ENCODE measurements at places on chromosomes 13 and 19. TPM values are rescaled to one million over a fixed set of nuclear protein-coding genes. Genes with fewer than 3 reads are reported as not detected.

DNA sequence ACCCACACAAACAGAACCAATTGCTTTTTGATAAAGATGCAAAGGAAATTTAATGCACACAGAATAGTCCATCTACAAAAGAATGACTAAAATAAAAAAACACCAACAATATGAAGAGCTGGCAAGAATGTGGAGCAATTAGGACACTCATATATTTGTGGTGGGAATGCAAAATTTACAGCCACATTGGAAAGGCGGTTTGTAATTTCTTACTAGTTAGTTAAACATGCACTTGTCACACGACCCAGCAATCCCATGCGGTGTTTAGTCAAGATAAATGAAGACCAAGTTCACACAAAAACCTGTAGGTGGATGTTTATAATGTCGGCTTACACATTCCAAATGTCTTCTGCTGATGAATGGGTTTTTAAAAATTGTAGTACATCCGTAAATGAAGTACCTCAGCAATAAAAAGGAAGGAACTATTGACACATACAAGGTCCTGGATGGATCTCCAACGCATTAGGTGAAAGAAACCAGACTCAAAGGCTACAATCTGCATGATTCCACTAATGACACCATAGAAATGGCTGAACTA is 5.2 kb downstream of the GRTP1 start:
- H3K27me3 ChIP-seq: no peaks in the 10 kb centered on the region
- no peak for DNase-seq
- H3K27ac ChIP-seq: no peak overlapping the region
- no peak overlapping the region for H3K4me3 ChIP-seq
- no peaks in the 10 kb centered on the region for H3K4me1 ChIP-seq

DNA sequence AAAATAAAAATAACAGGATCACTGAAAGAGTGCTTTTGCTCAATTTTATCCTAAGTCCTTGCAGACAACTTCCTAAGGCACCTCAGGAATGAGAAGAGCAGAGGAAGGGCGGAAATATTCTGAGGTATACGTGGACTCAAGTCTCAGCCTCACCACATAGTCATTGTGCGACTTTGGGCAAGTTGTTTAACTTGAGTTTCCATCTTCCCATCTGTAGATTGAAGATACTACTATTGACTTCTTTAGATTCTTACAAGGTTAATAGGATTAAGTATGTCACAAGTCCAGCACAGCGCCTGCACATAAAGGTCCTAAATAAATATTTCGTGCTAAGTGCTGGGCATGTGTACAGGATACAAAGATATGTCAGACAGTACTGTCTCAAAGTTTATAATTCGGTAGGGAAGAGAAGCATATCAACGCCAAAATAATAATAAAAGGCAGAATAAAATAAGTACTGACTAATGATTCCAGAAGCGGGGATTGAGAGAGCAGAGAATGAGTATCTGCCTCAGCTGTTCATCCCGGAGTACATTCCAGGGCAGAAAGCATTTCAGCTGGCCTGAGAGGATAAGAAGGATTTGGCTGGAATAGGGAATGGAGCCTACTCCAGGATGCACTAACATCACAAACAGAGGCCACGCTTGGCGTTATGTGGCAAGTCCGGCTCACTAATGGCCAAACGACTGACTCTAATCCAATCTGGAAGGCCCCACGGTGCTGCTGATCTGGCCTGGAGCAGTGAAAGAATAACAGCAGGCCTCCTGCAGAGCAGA is 139.7 kb downstream of the FLT1 start:
- H3K27me3 ChIP-seq: no peaks in the 10 kb centered on the region
- no peak overlapping the region for H3K27ac ChIP-seq
- no peak for DNase-seq
- H3K4me3 ChIP-seq: no peak overlapping the region

- H3K36me3 ChIP-seq: peaks cover 14% of the 10 kb centered on the region
- H3K27ac ChIP-seq: no peak overlapping the region
- DNase-seq: peak; percentile 40
- no peaks in the 10 kb centered on the region for H3K27me3 ChIP-seq
- H3K4me1 ChIP-seq: no peaks in the 10 kb centered on the region
- no peak overlapping the region for H3K4me3 ChIP-seq
Measured at GRCh38 chr13:21557995-21558394, 46.0 kb downstream of the MICU2 start.

DNA sequence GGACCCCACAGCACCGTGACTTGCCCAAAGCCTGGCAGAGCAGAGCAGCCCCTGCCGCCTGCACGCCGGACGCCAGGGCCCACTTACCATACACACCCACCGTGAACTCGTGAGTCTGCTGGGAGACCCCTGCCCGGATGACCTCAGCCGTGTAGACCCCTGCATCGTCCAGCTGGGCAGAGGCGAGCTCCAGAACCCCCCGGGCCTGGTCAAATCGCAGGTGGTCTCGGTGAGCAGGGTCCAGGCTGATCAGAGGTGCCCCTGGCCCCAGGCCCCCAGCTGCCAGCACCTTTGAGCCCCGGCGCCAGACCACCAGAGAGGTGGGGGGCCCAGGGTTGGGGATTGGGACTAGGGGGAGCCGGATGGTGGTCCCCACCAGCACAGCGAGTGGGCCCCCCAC is 873 bp downstream of the VSIG10L start:
- H3K27ac ChIP-seq: no peak overlapping the region
- peaks cover 14% of the 10 kb centered on the region for H3K4me1 ChIP-seq
- peak overlapping the region; percentile 82 for H3K4me3 ChIP-seq
- peaks cover 8% of the 10 kb centered on the region for H3K36me3 ChIP-seq

DNA sequence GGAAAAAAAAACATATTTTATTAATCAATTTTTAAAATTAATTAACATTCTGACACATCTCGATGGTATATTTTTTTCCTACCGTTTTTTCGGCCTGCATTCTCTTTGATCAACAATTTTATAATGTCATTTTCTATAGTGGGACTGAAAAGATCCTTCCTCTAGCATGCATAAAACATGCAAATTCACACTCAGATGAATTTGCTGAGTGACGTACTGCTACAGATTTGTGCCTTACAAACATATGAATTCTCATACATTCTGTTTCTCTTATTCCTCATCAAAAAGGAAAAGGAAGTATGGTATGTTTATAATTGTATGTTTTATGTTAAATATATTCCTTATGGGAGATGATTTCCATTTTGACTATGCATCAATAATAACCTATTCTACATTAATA is 458.2 kb downstream of the TSHZ3 start:
- H3K4me1 ChIP-seq: peaks cover 9% of the 10 kb centered on the region
- H3K27me3 ChIP-seq: no peaks in the 10 kb centered on the region
- DNase-seq: no peak

DNA sequence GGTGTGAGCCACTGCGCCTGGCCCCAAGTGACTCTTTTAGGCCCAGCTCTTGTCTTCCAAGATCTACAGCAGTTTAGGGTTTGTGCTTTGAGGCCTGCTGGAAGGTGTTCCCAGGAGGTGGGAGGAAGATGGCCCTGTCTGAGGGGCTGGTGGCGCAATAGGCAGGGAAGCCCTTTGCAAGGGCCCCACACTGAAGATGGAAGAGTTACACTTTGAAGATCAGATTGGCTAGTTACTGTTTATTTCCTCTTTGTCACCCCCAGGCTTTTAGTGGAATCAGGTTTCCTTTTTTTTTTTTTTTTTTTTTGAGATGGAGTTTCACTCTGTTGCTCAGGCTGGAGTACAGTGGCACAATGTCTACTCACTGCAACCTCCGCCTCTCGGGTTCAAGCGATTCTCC is 1.9 kb upstream of the RABAC1 start:
- DNase-seq: no peak
- no peaks in the 10 kb centered on the region for H3K27me3 ChIP-seq

DNA sequence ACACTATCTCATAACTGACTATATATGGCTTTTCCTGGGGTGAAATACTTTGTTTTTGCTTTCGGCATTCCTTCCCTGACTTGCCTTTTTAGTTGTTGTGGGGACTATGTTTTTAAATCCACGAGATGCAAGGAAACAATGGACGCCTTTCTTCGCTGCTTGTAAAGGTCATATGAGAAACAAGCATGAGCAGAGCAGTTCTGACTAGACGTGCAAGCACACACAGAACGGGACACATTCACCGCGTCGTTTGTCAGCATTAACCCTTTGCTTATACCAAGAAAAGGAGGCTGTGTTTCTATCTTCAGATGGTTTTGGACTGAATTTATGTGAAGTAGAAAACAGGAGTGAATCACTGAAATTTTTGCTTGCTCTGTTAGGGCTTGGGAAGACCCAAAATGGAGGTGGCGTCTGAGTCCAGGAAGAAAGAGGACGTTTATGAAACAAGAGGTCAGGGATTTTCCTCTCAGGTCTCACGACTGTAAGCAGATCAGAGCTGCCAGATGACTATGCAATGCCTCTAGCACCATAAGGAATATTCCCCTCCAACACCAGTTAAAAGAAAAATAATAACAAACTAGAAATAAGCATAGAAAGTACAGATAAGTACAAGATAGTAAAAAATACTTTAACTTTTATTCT is 358.9 kb downstream of the DLEU7 start:
- no peaks in the 10 kb centered on the region for H3K36me3 ChIP-seq
- no peak overlapping the region for H3K27ac ChIP-seq
- H3K27me3 ChIP-seq: no peaks in the 10 kb centered on the region

DNA sequence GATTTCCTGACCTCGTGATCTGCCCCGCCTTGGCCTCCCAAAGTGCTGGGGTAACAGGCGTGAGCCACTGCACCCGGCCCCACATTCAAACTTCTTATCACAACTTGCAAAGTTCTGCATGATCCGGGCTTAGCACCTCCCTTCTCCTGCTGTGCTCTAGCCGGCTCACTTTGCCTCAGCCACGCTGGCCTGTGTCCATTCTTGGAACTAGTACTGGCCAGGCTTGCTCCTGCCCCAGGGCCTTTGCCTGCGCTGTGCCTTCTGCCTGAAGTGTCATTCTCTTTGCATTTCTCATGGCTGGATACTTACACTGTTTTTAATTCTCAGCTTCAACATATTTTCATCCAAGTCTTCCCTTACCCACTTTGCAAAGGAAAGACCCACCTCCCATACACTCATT is 29.9 kb downstream of the CACNG6 start:
- H3K36me3 ChIP-seq: 0 out of 2 replicates have a peak, but pooled peaks cover 2% of the 10 kb centered on the region
- no peak overlapping the region for H3K27ac ChIP-seq
- DNase-seq: no peak
- H3K4me3 ChIP-seq: no peak overlapping the region
- no peaks in the 10 kb centered on the region for H3K4me1 ChIP-seq

GRCh38 chr19:18607226-18608101 is 865 bp upstream of the CRLF1 start:
- peak overlapping the region; percentile 36 for H3K4me3 ChIP-seq

GRCh38 chr13:36339600-36340155 is 6.5 kb downstream of the SPART start:
- H3K27ac ChIP-seq: no peak overlapping the region
- no peak overlapping the region for H3K4me3 ChIP-seq
- H3K36me3 ChIP-seq: no peaks in the 10 kb centered on the region
- DNase-seq: no peak
- H3K4me1 ChIP-seq: peaks cover 5% of the 10 kb centered on the region
- no peaks in the 10 kb centered on the region for H3K27me3 ChIP-seq

DNA sequence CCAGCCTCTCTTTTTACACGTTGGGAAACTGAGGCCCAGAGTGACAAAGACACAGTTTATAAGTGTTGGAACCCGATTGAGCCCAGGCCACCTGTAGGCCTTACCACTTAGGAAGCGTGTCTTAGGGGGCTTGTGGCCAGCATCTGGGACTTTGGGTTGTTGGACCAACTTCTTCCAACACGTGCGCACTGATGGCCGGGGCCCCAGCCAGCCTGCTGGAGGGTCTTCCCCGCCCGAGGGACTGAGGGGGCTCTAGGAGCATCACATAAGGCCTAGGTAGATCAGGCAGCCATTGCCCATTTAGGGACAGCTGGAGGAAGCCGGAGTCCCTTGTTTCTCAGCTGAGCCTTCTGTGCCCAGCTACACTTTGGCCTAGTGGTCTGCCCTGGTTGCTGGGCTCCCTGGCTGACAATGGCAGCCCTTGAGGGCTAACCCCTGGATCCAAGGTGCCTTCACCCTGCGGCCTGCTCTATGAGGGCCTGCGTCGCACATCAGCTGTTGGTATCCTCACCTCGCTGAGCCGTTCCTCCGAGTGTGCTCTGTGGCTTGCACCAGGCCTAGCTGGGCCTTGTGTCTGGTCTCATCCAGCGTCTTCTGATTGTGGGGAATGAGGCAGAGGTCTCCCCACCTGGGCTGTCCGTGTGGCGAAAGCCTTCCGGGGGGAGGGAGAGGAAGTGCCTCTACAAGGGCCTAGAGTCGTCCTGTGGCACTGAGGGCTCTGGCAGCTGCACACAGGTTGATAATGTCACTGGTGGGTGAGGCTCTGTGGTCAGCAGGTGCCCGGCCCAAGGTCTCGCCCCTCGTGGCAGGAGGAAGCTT is 1.2 kb downstream of the RAB11B start:
- H3K36me3 ChIP-seq: peaks cover 11% of the 10 kb centered on the region
- H3K27me3 ChIP-seq: no peaks in the 10 kb centered on the region
- DNase-seq: peak; percentile 29
- no peaks in the 10 kb centered on the region for H3K4me1 ChIP-seq

GRCh38 chr19:40741527-40742390 is 8.5 kb downstream of the ACTMAP start:
- no peak overlapping the region for H3K4me3 ChIP-seq
- H3K27ac ChIP-seq: no peak overlapping the region
- H3K27me3 ChIP-seq: no peaks in the 10 kb centered on the region
- H3K36me3 ChIP-seq: peaks cover 6% of the 10 kb centered on the region

GRCh38 chr19:10211061-10211460 is 16.3 kb upstream of the DNMT1 start:
- DNase-seq: no peak
- no peak overlapping the region for H3K4me3 ChIP-seq
- no peaks in the 10 kb centered on the region for H3K4me1 ChIP-seq
- H3K27me3 ChIP-seq: no peaks in the 10 kb centered on the region

- no peak overlapping the region for H3K4me3 ChIP-seq
- no peaks in the 10 kb centered on the region for H3K27me3 ChIP-seq
- peak; percentile 54 for DNase-seq
- no peak overlapping the region for H3K27ac ChIP-seq
- H3K36me3 ChIP-seq: peaks cover 34% of the 10 kb centered on the region
- no peaks in the 10 kb centered on the region for H3K4me1 ChIP-seq
Measured at GRCh38 chr19:2428756-2429711, 1.6 kb upstream of the TIMM13 start.

Gene STXBP2
- total RNA-seq: 80.3 TPM

Gene CYP4F12
- not detected for total RNA-seq

Gene PTH2
- total RNA-seq: 0.96 TPM

Gene MEIS3
- total RNA-seq: 44.0 TPM

Gene CACNG6
- total RNA-seq: 2.0 TPM

Gene SYT5
- total RNA-seq: 3.0 TPM

Gene CBY2
- not detected for total RNA-seq

Gene CLDN10
- 20.7 TPM for total RNA-seq

Gene SULT2B1
- 1.7 TPM for total RNA-seq

Gene EDNRB
- 6.6 TPM for total RNA-seq

Gene ZNF628
- total RNA-seq: 16.6 TPM

Gene FXYD1
- 6.8 TPM for total RNA-seq

Data from H9 (cell line).